D341Med (cell line): ENCODE measurements at places on chromosomes 7 and 10.

DNA sequence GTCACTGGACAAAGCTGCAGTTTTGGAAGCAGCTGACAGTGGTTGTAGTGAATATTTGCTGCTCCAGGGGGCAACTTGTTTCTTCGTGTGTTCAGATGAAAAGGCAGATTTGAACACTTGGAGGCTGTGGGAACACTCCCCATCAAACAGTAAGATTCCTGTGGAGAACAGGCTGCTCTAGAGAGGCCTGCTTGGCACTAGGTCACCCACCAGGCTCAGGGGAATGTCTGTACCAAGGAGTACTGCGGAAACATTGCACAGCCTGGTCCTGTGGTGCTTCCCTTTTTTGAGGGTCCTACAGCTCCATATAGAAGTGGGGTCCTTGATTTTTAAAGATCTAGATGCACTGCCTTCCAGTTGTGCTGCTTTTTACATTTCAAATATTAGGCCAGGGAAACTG lies 97.5 kb downstream of the CXCL12 start:
- DNase-seq: no peak

DNA sequence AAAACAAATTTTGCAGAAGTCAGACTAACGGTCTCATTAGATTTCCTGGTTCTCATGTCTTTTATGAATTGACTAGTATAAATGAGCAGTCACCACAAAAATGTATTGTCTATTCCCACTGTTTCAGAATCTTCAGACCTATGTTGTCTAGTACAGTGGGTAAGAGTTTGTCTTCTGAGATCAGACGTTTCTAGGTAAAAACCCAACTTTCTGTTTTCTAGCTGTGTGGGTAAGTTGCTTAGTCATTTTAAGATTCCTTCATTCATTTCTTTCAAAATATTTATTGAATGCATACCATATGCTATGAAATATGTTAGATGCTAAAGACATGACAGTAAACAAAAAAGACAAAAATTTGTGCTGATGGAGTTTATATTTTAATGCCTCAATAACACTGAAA lies 156.3 kb downstream of the POLR1F start:
- no peak for DNase-seq

DNA sequence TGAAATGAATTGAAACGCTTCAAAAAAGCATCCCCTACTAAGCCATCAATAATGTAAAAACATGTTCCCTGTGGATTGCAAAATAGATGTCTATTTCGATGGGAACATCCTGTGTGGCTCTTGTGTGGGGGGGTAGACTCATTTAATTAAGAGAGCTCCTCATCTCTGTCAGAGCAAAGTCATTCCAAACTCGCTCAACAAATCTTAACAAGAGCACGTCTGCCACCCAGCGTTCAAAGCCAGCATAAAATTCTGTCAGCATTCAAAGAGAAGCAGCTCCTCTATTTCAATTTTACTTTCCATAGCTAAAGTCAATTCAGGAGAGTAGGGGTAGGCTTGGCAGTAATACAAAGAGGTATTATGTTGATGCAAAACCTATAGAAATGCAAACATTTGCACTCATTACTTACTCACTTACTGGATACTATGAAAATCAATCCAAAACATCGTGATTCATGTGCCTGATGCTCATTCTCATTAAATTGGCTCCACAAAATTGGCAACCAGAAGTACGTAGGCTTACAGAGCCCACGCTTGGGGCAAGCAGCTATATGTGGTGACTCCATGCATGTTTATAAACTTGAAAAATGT lies 114.9 kb downstream of the IPMK start:
- peak; percentile 73 for DNase-seq

DNA sequence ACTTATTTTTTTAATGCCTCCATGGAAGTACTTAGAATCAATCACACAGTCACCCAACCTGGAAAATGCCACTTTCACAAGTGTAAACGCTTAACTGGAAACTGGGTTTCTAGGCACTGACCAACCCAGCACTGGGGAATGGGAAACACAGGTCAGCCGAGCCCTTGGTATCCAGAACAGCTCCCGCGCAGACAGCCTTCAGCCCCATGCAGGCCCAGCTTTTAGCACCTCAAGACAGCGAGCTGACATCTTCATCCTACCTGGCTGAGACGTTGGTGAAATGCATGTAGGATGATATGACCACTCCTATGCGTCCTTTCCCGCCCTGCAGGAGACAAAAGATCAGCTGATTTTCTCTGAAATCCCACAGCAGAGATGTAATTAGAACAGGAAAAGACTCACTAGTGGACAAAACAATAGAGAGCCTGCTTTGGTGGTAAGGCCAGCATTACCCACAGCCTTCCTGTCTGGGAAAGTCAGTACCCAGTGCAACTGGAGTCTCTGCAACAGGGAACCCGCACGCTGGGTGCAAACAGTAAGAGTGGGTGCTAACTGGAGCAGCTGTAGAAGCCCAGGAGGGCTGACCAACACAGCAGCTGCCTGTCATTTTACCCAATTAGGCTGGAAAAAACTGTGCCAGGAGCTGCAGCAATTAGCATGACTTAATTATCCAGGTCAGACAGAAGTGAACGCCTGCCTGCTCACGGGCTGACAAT lies 153.7 kb downstream of the TNS3 start:
- no peak for DNase-seq

DNA sequence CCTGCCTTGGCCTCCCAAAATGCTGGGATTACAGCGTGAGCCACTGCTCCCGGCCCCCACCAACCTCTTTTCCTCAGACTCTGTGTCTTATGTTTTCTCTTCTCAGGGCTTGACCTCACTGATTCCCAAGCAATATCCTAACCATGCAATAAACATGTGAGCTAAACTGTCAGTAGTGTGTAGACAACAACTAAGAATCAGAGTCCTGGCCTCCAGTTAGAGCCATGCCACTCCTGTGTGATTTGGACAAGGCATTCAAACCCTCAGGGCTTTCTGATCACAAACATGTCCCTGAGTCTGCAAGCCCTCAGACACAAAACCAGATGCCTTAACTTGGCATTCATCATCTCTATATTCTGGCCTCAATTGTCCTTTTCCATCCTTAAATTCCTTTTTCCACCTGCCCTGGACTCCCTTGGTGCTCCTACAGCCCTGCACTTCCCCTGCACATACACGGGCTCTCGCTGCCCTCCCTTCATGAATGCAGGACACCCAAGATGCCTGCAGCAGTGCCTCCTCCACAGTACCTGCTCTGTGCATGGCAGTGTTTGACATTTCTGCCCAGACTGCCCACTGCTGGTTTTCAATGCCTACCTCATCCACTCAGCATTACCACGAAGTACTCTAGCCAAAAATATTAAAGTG lies 142.8 kb downstream of the CYP26A1 start:
- DNase-seq: no peak

DNA sequence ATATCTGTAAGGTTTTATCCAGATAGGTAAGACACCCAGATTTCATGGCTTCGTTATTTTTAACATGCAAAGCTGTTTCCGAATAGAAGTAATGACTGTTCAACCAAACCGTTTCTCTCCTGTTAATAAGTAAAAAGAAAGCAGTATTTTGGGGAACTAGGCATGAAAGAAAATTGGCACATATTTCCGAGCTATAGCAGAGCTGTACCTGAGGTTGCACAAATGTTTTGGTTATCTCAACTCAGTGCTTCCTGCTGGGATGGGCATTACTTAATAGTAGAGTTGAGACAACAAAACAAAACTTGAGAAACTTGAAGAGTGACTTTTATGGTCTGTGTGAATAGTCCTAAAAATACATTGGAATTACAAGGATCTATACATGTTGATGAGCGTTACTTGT lies 564.3 kb upstream of the SORCS1 start:
- DNase-seq: no peak

GRCh38 chr10:26478061-26478460 lies 39.9 kb downstream of the APBB1IP start:
- DNase-seq: no peak
